ENCODE measurements at places on chromosomes 4 and X.

DNA sequence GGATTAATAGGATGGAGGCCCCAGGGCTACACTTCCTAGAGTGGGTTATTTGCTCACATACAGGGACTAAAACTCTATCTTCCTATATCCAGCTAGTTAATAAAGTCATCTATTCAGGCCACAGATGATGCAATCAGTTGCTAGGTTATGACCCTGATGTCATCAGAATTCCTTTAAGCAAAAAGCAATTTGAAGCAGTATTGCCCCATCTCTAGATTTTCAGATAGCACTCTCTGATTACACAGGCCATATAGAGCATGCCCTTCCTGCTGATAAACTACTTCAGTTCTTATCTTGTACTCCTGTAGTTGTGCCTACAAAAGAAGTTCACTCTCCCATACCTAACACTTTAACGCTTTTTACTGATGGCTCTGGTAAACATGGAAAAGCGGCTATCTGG lies 84.8 kb downstream of the TMEM144 start:
- DNase-seq = no peak

GRCh38 chr4:108502356-108502755 lies 118.0 kb upstream of the RPL34 start:
- DNase-seq = no peak

GRCh38 chr4:54495641-54496040 lies 162.1 kb upstream of the KIT start:
- no peak for DNase-seq

- no peak for DNase-seq
These were observed 156.9 kb downstream of the SLIT2 start for GRCh38 chr4:20408611-20409010.

DNA sequence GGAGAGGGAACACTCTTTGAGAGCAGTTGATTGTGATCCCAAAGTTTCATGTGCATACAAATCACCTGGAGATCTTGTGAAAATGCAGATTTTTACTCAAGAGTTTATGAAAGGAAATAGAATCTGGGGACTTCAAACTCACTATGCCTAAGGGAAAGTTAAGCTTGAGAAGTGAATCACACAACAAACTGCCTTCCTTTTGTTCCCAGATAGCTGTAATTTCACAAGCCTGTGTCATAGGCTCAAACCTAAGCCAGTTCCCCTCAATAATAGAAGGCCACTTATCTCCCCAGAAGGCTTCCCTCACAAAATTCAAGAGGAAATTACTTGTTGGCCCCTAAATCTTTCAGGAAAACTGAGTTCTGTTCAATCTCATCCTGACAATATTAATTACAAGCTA lies 132.8 kb upstream of the MAGEB16 start:
- DNase-seq = no peak

GRCh38 chr4:118589471-118590055 lies 95.6 kb upstream of the METTL14 start:
- no peak for DNase-seq

DNA sequence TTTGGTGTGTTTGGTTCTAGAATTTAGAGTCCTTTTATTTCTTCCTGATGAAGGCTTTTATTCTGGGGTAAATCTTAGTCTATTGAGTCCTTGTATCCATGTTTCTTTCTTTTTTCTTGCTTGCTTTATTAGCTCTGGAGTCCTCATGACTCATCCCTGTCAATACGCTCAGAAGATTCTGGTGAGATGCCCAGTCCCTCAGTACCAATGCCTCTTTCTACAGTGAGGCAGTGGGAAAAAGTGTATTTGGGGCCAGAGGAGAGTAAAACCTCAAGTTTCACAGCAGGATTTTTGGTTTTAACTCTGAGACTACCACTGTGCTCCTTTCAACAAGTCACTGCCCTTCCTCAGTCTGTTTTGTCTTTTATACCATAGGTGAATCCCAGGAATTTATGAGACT lies 368.0 kb downstream of the GBA3 start:
- no peak for DNase-seq

GRCh38 chr4:59695355-59696053 lies 1504.6 kb upstream of the ADGRL3 start:
- DNase-seq = no peak

DNA sequence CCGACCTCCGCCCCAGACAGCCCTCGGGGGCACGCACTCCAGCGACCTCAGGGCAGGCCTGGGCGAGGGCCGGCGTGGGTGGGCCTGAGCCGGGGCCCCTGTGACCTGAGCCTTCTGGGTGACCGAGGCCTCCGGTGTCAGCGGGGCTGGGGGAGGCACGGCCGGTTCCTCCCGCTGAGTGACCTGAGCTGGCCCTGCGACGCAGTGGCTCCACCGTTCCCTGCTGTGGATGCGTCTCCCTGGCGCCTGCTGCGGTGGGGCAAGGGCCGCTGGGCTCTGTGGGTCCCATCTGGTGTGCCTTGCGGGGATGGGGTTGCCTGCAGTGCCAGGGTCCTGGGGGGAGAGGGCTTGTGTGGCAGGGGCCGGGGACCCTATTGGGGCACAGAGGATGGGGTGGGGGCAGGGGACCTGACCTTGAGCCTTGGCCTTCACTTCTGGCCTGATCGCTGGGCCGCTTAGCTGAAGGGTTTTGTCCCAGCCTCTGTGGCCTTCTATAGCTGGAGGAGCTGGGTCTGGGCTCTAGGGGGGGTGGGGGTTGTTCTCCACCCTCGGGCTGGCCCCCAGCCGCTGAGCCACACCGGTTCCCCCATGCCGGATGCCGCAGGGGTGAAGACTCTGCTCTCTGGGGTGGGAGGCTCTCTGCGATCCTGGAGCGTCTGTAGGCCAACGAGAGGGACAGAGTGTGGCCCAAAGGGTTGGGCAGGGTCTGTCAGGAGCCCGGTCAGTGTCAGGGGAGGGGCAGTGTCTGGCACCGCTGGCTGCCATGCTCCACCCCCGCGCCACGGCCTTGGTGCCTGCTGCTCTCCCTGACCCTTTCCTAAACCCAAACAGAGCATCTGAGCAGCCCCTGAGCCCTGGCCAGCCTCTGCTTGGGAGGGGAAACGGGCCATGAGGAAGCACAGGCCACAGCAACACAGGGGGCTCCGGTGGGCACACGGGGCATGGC lies 2.3 kb downstream of the NAT8L start:
- no peak for DNase-seq

GRCh38 chr4:87823200-87823599 lies 9.6 kb upstream of the MEPE start:
- DNase-seq = no peak

DNA sequence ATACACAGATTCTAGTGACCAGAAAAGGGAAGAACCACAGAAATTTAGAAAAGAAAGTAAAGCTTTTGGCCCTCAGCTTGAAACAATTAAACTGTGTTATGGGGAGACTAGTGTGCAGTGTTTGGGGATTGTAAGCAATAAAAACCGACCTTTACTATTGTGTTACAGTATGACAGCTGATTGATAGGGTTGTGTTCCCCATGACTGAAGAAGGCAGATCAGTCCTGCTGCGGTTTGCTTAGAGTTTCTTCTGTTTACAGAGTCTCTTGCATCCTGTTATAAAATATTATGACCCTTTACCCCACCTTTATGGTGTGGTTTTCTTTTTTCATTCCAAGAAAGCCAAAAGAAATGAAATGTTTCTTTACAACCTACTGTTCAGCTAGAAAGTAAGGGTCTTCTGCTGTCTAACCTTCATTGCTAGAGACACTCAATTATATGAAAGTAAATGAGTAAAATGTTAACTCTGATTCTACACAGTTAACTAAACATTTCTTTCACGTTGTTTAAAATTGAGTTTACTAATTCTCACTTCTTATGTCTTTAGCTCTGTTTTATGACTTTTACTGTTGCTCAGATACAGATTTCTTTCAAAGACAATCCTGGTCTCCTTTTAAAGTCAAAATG lies 18.1 kb downstream of the CHIC1 start:
- DNase-seq = no peak

- DNase-seq = no peak
These were observed 2.3 kb downstream of the LAGE3 start for GRCh38 chrX:154476821-154477220.

GRCh38 chr4:141810712-141811375 lies 174.5 kb downstream of the IL15 start:
- no peak for DNase-seq

DNA sequence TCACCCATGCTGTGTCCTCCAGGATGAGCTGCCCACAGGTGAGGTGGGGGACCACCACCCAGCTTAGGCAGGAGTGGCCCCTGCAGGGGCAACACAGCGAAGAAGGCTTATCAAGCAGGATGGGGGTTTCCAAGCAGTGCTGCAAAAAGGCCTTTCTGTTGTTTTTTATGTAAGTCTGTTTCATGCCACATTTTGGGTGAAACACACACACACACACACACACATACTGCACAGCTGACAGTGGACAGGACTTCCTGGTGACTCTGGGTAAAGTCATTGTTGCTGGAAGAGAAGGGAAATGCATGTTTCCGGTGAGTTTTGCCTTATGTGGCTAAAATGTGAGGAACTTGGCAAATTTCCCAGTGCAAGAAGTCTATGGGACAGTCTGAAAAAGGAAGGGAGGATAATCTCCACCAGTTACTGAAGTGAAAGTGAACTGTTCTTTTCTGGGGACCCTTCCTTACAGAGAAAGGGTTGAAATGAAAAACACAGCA lies 119.2 kb downstream of the IRF2 start:
- peak; percentile 40 for DNase-seq

DNA sequence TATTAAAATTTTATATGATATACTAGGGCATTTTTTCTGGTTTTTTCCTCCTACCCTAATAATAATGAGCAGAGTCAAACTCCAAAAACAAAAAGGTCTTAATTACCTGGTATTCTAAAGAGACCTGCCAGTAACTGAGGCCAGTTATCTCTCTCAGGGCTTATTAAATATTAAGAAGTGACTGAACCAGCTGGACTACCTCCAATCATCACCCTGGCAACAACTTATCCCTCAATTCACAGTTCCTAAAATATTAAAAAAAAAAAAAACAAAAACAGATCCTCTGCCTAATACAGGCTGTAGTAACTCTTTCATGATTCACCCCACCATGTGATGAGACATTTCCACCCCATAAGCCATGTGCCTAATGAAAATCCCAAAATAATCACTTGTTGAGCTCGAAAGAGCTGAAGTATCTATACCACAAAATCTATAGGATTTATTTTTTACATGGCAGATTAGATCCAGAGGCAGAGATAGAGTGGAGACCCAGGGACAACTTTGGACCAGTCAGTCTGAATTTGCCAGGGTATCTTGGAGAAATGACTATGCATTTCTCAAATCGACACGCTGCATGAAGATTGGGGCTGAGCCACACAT lies 698.0 kb downstream of the FAT4 start:
- DNase-seq = no peak

- no peak for DNase-seq
These were observed 8.7 kb downstream of the SMAD1 start for GRCh38 chr4:145490361-145490760.

- no peak for DNase-seq
These were observed 12.4 kb downstream of the CLCN4 start for GRCh38 chrX:10169175-10169574.

DNA sequence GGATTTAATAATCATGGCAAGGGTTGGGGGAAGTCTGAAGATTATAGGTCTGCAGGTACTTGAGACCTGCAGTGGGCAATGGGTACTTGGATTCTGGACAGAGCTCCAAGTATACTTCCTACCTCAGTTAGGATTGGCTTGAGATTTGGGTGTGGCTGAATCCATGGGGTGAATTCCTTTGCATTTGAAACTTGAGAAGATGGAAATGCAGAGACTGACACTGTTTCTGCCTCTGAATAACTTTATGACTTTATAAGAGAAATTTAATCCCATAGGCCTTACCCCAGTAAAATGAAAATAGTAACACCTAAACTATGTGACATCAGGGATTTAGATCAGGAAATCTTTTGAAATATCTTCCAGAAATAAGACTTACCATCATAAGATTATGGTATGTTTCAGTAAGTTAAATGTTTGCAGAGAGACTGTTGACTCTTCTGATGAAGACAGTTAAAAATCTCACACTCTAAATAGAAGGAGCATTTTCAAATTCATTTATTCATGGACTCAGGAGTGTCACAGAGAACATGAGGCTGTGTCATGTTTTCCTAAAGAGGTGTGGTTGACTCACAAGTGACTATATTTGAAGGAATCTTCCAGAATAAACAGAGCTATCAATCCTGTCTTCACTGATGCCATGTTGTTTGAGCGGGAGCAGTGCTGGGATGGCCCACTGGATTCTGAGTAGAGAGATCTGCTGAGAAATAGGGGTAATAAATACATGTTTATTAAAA lies 513.5 kb upstream of the NR3C2 start:
- DNase-seq = no peak

DNA sequence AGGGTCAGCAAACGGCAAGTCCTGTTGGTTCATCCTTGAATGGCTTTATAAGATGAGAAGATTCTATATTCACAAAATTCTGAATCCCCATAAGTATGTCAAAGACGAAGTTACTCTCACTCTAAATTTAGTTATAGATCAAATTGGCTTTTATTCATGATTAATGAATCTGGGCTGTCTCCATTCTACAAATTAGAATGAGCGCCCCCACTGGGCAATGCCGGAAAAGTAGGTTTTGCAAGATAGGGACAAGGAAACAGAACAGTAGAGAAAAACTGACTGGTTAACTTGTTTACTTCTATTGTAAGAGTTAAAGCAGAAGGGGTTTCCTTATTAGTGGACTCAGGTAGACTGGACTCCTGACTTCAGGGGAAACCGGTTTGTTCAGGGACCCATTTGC lies 100.3 kb downstream of the F11 start:
- no peak for DNase-seq

Measured in CD4-positive, alpha-beta T cell treated with Interleukin-6 for 4 hours (primary cell).